Activated T-helper 2 cell treated with anti-CD3 and anti-CD28 coated beads, Interferon-gamma antibody, Interleukin-2, Interleukin-4, amounts not matched to agents 10 μg/mL and 5 μg/mL and 100 μg/mL, durations not matched to agents 14 hours and 24 hours and 36 hours (primary cell): ENCODE measurements at places on chromosomes 16 and 17.

GRCh38 chr17:73617501-73617900 lies 26.7 kb downstream of the SDK2 start:
- no peak for DNase-seq

DNA sequence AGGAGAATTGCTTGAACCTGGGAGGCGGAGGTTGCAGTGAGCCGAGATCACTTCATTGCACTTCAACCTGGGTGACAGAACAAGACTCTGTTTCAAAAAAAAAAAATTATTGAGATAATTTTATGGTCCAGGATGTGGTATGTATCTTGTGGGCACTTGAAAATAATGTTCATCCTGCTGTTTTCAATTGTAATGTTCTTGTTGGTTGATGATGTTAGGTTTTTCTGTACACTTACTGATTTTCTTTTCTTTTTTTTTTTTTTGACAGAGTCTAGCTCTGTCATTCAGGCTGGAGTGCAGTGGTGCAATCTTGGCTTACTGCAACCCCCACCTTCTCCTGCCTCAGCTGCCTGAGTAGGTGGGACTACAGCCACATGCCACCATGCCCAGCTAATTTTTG lies 29.7 kb downstream of the TBX21 start:
- no peak for DNase-seq

DNA sequence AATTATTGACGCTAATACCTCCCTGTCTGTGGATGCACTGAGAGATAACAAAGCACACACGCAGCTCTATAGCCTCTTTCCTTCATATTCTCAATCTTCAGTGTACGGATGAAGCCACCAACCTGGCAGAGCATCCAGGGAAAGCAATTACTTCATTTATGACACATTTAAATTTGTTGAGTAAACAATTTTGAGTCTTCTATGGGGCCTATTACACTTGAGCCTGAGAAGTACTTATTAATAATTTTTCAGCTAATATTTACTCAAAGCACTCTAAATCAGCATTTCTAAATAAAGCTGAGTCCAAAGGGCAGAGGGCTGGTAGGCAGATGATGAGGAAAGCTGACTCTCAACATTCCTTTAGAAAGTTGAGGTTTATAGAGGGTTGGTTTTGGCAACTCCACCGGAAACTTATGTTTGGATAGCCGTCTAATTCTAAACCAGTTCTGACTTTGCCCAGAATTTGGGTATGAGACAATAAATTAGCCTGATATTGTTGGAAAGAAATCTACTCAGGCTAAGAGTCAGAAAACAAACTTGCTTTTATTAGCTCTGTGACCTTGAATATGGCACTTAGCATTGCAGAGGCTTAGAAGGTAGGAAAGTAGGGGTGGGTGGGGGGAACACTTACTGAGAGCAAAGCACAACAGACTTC lies 643.5 kb downstream of the CDH11 start:
- no peak for DNase-seq

DNA sequence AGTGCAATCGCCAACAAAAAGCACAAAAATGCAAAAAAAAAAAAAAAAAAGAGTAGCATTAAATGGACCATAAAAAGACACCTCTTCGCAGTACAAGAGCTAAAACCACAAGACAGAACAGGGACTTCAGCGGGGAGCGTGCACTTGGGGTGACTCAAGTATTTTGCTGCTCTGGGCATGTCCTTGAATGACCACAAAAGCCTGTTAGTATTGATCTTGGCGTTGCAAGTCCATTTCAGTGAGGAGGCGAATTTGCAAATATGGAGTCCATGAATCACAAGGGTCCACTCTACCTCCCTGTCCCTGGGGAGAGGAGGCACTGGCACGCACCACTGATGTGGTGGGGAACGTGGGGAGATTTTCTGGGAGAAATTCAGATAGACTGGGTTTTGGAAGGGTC lies 78.9 kb downstream of the CNGB1 start:
- DNase-seq: no peak

- no peak for DNase-seq
Observed at GRCh38 chr16:83602761-83603722, 204.7 kb upstream of the HSBP1 start.

- no peak for DNase-seq
Observed at GRCh38 chr16:65388592-65388991, 266.7 kb upstream of the CDH11 start.

GRCh38 chr17:51493206-51493605 lies 232.9 kb downstream of the UTP18 start:
- no peak for DNase-seq

GRCh38 chr17:41451154-41451728 lies 10.5 kb upstream of the KRT38 start:
- no peak for DNase-seq

DNA sequence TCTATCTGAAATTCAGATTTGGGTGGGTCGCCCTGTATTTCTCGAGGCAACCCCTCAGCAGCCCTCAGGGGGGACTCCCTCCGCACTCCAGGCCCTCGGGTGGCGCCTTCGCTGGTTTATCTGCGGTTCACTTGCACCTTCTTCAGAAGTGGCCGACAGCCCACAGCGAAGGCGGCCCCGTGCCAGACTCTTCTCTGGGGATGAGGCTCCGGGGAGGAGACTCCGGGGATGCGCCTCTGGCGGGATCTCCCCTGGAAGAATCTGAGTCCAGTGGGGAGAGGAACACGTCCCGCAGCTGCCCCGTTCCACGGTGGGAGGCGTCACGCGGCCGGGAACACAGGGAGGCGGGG lies 63.9 kb upstream of the DNAJA2 start:
- DNase-seq: no peak

GRCh38 chr17:56641894-56642293 lies 48.4 kb downstream of the NOG start:
- no peak for DNase-seq

DNA sequence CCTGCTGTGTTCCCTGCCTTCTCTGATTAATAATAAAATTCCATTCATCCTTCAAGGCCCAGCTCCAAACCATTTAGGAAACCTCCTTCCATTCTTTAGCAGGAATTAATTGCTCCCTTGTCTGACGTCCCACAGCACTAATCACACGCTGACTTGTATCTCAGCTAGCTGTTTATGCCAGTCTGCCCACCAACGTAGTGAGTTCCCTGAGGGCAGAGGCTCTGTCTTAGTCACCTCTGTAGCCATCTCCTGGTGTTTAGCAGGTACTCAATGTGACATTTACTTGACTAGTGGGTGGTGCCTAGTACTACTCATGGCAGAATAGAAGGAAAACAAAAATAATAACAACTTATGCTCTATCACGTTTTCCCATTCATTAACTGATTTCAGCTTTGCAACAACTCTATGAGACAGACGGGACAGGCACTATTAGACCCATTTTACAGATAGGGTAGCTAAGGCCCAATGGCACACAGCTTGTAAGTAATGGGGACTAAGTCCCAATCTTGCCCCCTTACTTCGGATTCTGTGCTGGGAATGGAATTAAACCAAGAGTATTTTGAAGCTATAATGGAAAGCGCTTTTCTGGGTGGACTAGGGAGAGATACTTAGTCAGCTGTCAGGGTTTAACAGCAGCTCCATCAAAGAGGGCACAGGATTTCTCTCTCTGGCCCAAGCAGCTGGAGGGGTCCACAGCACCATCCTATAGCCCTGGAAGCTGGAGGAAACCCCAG lies 931 bp upstream of the WIPF2 start:
- no peak for DNase-seq

- DNase-seq: no peak
Observed at GRCh38 chr16:19578378-19578971, 23.0 kb downstream of the VPS35L start.

- no peak for DNase-seq
Observed at GRCh38 chr17:41145261-41145660, 4.4 kb downstream of the KRTAP4-5 start.

GRCh38 chr17:46901291-46901690 lies 21.7 kb upstream of the GOSR2 start:
- no peak for DNase-seq

- DNase-seq: no peak
Observed at GRCh38 chr17:32689348-32689747, 187.6 kb downstream of the MYO1D start.

- no peak for DNase-seq
Observed at GRCh38 chr16:14131774-14132695, 60.9 kb downstream of the MRTFB start.

DNA sequence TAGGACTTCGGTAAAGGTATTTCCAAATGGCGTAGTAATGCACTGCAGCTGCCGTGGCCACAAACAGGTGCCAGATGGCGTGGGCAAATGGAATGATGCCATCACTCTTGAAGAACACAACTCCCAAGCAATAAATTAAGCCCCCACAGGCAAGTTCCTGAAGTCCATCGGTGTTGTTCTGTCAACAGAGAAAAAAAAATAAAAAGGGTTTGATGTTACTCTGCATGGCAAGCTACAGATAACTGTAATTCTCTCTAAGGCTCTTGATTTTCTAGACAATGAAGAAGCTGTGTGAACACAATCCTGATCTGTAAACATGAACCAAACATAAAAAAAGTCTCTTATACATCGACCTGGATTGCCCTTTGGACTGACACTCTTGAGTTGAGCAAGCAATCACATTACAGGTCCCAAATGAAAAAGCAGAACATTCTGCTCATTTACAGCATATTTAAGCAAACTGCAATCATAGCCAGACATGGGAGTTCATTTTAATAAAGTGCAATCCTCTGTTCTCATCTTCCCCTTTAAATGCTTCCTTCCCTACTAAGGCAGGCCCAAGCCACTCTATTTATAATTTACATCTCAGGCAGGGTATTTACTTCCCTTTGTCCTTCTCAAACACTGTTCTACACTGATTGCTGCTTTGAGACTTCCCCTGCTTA lies 27.1 kb downstream of the MMD start:
- DNase-seq: no peak

- DNase-seq: no peak
Observed at GRCh38 chr17:35841505-35841904, 27.2 kb downstream of the HEATR9 start.

DNA sequence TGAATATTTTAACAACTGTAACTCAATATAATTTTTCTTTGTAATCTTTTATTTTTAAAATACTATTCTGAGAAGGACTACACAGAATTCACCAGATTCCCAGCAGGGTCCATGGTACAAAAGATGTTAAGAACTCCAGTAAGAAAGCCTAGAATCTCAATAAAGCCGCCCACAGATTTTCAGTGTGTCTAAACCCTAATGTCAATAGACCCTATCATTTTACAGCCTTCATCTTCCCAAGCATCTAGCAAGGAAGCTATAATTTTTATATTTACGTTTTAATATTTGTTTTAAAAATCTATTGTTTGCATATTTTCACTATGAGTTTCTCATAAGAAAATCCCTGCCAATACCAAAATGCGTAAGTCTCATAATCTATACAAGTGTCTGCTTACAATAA lies 148.5 kb downstream of the CEP112 start:
- no peak for DNase-seq

- DNase-seq: no peak
Observed at GRCh38 chr17:60145006-60145935, 4.5 kb upstream of the CA4 start.

DNA sequence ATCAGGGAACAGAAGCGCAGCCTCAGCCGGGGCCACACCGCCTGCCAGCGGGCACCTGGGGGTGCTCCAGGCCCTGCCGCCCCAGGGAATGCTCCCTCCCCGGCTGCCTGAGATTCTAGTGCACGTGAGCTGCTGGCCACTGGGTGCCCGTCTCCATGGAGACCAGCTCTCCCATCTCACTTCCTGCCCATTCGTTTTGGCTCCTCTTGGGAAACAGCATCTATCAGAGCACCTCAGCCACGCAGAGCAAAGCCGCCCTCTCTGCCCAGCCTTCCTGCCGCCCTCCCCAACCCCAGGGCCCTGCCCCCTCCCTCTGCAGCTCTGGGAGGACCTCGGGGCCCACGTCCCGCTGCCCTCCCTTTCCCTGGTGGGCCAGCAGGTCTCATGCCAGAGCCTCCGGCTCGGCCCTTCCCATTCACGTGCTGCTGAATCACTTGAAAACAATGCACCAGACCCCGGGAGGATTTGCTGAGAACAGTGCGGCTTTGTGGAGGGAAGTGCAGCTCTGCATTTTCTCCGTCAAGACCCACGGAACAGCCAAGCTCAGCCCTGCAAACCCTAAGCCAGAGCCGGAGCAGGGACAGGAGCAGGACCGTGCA lies 19.4 kb downstream of the CEP295NL start:
- no peak for DNase-seq

DNA sequence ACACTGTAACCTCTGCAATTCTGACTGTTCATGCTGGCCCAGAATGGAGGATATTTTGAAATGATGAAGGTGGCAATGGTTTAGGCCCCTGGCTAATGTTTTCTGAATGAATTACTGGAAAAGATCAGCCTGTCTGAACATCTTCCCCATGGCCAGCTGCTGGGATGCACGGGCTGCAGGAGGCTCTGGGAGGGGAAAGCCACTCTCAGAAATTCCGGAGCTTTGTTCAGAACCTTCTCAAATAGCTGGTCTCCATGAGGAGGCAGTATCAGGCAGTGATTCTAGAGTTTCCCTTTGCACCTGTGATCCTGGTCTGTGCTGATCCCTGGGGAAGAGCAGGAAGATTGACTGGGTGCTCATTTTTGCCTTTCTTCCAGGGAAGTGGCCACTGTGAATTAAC lies 5.0 kb downstream of the SLC6A2 start:
- DNase-seq: no peak

DNA sequence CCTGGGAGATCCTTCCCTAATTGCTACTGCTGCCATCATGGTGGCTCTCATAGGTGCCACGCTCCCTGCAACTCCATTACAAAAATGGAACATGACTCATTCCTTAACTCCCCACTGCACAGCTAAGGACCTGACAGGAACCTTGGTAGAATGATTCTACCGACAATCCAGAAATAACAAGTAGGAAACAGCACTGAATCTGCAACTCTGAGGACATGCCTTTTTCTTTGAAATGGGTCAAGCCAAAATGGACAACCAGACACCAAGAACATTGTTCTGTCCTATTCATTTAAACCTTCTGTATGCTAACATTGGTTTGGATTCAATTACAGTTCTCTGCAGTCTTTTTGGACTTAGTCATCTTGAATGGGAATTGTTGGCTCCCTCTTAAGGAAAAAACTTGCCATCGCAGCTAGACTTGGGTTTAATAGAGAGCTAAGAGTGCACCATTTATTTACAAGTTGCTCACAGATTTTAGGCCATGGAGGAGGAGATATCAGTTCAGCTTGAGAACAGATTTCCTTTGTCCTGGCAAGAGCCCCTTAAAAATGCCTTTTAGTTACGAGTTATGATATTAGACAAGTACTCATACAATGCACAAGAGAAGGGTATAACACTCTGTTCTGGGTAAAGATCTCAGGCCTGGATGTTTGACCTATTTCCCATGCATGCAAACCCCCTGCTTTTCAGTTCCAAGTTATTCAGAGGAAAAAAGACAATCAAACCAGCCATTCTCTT lies 20.9 kb upstream of the NSRP1 start:
- DNase-seq: no peak

DNA sequence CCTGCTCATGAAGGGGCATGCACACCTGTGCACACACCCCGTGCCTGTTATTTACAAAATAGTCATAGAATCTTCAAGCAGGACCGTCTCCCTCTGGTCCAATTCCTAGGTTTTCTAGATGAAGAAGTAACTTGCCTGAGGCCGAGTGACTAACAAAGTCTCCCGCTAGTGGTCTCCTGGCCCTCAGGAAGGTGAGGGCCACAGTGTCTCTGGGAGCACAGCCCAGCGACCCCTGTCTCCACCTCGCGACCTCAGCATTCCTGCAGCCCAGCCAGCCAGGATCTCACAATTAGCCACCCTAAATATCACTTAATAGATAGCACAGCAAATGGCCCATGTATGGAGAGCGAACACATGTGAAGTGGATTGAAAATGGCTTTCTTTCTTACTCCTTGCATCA lies 30.5 kb upstream of the CACNG1 start:
- no peak for DNase-seq

GRCh38 chr16:81586417-81586816 lies 141.8 kb downstream of the CMIP start:
- no peak for DNase-seq

- no peak for DNase-seq
Observed at GRCh38 chr17:41212524-41213169, 13.8 kb upstream of the KRTAP9-2 start.
